ENCODE measurements at places on chromosomes 13 and 19.

GRCh38 chr19:42629191-42629590 lies 34.5 kb upstream of the CEACAM8 start:
- no peak for DNase-seq

DNA sequence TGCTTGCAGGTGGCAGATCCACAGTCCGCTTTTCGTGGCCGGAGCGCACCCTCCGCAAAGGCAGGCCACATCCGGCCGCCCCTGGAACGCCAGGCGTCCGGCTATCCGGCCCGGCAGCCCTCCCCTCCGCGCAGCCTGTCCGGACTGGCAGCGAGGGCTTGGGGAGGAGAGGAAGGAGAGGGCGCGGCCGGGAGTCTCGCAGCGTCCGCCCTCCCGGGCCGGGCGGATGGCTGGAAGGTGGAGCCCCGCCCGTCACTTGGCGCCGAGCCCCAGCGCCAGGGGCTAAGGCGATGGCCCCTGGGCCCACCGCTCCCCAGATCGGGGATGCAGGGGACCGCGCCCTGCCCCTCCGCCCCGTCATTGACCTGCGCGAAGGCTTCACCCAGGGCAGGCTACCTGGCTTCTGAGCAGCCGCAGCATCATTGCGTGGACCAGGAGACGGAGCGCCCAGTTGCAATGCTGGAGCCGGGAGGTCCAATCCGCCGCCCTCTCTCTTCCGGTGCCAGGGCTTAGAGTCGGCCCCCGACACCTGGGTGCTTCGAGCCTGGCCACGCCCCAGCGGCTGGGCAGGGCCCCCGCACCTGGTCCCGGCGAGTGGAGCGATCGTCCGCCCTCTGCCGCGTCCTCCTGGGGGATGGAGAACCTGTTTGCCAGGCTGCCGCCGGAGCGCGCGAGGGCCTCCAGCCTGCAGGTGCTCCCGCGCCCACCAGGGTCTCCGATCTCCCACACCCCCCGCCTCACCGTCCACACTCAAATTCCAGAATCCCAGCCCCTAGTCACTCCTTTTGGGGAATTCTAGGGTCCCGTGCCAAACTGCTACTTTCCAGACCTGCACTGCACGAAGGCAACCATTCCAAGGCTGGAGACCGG lies at the start of gene FUT1:
Gene FUT1, minus strand, starts transcription at position 146 of the 870 bp plus-strand sequence. CDS start 1,360 bp downstream, outside the sequence.
- DNase-seq: no peak

GRCh38 chr19:16721051-16721450 lies 1.4 kb downstream of the NWD1 start:
- DNase-seq: no peak

GRCh38 chr19:43570174-43570791 lies 5.0 kb downstream of the XRCC1 start:
- DNase-seq: no peak

DNA sequence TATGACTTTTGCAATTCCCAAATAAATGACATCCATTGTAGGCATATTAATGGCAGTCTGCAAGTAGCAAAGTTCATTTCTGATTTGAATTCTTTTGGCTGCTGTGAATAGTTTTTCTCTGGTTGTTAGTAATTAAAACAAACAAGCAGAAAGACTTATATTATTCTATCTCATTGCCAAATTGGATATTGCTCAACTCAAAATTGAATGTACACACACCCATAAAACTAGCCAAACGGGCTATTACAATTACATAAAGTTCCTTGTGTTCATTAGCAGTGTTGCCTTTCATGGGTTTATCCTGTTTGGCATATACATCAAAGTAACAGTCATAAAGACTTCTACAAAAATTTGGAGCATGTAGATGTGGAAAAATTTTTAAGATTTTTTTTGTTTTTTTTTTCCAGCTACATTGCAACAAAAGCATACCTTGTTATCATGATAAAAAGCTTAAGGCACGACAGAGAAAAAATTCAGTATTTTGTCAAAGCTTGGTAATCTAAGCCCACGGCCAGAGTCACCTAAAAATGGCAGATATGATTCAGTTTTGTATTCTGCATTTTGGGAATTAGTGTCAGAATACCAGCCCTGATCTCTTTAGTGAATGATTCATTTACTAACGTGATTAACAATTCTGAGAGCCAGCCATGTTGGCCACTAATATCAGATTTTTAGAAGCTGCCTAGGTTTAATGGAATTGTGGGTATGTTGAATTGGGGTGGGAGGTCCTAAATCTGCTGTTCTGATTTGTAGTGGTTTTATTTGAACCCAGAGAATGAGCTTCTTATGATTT lies 108.4 kb downstream of the KLF5 start:
- no peak for DNase-seq

GRCh38 chr13:38180670-38181069 lies 169.0 kb upstream of the UFM1 start:
- no peak for DNase-seq

DNA sequence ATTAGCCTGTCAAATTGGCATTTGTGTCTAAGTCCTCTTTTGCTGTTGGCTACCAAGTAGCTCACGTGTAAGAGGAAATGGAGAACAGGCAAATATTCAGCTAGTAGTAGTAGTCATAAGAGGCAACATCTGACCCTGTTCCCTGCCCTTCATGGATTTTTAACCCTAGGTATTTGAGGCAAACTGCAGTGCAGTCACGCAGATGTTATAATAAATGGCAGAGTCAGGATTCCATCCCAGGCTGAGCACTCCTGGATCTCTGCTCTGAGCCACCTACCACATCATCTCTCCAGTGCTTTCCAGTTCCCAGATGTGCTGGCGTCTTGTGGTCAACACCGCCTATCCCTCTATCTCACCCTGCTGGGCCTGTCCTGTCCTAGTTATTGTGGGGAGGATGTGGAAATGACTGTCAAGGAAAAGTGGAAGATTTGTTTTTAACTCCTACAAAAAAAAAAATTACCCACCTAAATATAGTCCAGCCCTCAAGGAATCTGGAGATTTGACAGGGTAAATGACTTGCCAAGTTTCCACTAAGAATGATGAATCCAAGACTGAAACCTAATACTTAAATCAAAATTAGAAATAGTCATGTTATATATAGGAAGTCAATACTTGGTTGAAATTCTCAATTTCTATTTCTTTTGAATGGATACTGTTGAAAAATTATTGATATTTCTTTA lies 322.9 kb downstream of the GPC6 start:
- DNase-seq: no peak

- DNase-seq: no peak
Observed at GRCh38 chr19:28422046-28422445, 790.9 kb downstream of the UQCRFS1 start.

GRCh38 chr13:71613066-71613745 lies 253.8 kb downstream of the DACH1 start:
- DNase-seq: no peak

DNA sequence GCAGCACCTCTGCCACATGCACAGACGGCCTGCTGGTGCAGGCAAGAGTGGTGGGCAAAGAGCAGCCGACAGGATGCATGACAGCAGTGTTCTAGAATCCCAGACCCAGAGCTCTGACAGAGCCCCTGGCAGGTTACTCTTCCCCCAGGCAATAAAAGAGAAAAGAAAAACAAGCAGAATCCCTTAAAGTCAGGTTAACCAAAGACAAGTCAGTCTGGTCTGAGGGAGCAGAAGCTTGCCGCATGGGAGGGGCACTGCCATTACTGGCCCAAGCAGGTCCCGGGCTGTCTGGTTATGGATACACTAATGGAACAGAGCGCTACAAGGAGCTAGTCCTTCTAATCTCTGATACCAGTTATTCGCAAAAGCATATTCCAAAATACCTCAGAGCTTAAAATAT lies 36.1 kb upstream of the DOCK9 start:
- no peak for DNase-seq

DNA sequence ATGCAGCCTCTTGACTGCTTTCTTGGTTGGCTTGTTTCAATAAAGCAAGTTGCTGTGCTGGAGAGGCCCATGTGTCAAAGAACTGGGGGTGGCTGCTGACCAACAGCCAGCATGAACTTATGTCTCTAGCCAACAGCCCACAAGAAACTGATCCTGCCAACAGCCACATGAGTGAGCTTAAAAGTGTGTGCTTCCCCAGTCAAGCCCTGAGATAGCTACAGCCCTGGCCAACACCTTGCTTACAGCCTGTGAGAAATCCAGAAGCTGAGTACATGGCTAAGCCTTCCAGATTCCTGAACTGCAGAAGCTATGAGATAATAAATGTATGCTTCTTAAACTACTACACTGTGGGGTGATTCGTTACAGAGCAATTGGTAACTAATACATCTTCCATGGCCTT lies 38.9 kb upstream of the IPO5 start:
- no peak for DNase-seq

DNA sequence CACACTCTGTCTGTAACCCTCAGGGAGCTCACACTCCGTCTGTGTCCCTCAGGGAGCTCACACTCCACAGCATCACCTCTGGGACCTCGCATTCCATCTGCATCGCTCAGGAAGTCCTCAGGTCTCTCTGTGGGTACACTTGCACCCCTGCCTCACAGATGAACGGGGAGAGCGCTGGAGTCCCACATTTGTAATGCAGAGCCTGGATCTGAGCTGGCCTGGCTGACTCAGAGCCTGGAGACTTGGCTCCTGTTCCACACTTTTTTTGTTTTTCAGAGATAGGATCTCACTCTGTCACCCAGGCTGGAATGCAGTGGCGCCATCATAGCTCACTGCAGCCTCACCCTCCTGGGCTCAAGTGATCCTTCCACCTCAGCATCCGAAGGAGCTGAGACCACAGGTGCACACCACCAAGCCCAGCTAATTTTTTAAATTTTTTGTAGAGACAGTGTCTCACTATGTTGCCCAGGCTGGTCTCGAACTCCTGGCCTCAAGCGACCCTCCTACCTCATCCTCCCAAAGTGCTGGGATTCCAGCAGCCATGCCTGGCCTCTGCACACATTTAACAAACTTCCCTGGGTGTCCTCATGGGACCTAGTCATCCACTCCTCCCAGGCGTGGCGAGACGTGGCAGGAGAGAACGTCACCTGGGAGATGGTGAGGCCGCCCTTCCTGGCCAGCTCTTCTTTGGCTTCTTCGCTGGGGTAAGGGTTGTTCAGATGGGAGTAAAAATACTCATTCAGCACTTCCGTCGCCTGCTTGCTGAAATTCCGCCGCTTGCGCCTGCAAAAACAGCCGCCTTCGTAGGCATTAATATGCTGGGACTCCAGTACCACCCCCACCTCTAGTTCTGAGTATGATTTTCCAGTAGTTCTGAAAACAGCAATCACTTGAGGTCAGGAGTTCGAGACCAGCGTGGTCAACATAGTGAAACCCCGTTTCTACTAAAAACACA lies 31.0 kb downstream of the CILP2 start:
- DNase-seq: no peak

GRCh38 chr13:80010846-80011245 lies 330.1 kb downstream of the SPRY2 start:
- DNase-seq: no peak

- no peak for DNase-seq
Observed at GRCh38 chr13:67023130-67023876, 206.8 kb downstream of the PCDH9 start.

DNA sequence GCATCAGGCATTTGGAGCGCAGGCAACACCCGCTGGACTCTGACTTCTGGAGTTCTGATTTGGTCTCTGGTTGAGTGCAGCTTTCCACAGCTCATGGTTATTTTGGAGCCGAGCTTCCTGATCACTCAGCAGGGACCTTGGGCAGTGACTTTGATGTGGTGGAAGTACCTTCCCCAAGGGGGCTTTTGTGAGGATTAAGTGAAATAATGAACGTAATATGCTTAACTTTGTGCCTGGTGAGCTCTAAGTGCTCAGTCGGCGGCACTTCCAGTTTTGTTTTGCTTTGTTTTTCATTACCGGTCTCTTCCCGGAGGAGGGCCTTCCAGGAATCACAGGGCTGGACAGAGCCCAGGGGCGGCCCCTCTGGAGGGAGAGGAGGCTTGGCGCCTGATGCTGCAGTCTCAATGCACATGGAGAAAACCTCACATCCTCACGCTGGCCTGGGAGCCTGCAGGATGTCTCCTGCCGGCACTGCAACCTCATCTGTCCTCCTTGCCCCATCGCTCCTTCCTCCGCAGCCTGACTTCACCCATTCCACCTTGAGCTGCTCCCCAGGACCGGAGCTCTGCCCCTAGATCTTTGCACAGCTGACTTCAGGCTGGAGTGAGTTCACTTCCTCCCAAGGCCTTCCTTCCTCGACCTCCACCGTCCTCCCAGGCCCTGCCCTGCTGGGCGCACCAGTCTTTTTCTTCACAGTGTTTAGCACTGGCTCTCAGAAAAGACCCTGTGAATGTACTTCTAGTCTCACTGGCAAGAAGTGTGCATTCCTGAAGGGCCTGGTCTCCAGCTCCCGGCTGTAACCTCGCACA lies 1.5 kb downstream of the PLEKHF1 start:
- no peak for DNase-seq

DNA sequence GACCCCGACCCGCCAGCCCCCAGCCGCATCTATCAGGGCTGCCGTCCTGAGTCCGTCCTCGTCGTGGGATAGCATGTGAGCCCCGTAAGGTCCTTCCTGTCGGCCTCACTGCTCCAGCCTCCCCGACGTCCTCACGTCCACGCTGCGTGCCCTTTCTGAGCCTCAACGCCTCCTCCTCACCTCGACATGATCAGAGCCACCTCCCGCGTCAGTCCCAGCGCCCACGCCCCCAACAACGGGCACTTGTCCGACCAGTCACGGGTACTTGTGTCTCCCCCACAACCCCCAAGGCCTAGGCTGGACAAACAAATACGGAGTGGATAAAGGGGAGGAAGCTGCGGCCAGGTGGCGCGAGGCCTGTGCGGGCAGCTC lies 665 bp downstream of the ZNF497 start:
- DNase-seq: no peak

- DNase-seq: no peak
Observed at GRCh38 chr13:51067706-51068105, 43.4 kb downstream of the C13orf42 start.

DNA sequence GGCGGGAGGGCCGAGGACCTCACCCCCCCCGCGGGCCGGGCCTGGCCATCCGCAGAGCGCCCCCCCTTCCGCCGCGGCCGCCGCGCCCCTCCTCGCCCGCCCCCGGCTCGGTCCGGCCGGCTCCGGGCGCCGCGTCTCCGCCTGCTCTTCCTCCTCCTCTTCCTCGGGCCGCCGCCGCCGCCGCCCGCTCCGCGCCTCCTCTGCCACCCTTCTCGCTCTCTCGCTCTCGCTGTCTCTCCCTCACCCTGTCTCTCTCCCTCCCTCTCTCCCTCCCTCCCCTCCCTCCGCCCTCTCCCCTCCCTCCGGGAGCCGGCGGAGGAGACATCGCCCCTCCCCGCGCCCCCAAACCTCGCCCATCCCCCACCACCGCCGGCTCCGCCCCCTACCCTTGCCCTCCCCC lies at the start of gene SHANK1:
Gene SHANK1, minus strand, starts transcription at position 237 of the 400 bp plus-strand sequence. CDS start 2,883 bp downstream, outside the sequence.
- DNase-seq: no peak

- DNase-seq: no peak
Observed at GRCh38 chr13:100389617-100390016, 199.0 kb downstream of the GGACT start.

- DNase-seq: no peak
Observed at GRCh38 chr19:39916851-39917396, 17.5 kb downstream of the FCGBP start.

- DNase-seq: no peak
Observed at GRCh38 chr13:106474912-106475311, 60.5 kb downstream of the EFNB2 start.

DNA sequence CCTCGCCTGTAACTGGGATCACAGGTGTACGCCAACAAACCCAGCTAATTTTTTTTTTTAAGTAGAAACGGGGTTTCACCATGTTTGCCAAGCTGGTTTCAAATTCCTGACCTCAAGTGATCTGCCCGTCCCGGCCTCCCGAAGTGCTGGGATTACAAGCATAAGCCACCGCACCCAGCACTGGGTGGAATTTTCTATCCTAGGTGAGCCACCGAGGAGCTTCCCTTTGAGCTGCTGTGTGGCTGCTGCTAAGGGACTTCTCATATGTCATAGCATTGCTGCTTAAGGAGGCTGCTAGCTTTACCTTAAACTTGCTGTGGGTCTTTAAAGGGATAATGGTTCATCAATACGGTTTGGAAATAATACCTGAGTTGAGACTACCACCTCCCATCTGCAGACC lies 2.9 kb upstream of the AMER2 start:
- no peak for DNase-seq

Measured in stimulated activated CD8-positive, alpha-beta memory T cell treated with anti-CD3 and anti-CD28 coated beads, Interleukin-7, amount 100 ng/mL, for 1 hour (primary cell).